ENCODE measurements at places on chromosomes 5 and 9.

DNA sequence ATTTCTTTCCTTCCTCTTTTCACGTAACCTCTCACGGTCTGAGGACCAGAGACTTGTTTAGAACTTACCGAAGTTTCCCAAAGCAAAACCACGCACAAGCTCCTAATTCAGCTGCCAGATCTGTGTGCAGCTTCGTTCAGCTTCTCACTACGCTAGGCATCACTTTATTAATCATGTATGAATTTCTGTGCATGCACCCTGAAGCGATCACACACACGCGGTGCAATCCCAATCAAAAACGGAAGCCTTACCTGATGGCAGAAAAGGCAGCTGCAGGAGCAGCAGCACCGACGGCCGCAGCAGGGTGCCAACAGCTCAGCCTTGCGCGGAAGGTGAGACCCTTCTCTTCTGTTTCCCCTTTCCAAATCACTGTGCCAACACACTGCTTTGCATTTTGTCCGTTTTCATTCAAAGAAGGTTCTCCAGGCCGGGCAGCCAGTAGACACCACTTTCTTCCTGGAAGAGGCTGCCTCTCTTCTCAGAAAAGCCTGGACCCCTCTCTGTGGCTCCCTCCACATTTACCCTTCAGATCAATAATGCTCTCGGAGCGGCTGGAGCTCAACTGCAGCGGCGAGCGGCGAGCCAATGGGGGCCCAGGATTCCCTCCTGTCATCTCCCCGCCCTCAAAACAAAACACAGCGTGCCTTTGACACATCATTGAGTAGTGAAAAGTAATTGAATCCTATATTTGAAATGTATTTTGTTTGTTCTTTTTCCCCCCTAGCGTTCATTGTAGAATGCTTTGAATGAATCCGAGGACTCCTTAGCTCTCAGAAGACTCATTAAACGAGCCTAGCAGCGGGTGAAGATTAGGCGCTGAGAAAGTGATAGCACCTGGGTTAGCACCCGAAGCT, at the start of gene CDH12:
TSS of gene CDH12 (minus strand) at position 538 of the 854 bp plus-strand sequence.
- no peak for DNase-seq

- no peak for DNase-seq
These were observed 14.3 kb upstream of the KLF9 start for GRCh38 chr9:70428781-70429180.

DNA sequence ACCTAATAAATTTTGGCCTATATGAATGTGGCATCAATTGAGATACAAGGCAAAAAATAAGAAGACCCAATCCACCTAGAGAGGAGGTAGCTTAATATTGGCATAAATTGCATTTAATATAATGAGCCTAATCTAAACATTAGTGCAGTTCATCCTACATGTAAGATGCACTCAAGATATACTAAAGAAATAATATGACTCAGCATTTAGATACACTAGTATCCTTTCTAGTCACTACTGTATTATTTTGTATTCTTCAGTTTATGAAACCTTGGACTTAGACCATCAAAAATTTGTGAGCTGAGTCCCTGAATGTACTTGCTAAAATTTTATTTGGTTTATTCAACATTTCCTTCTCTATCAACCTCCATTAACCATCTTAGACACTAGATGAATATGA, 104.7 kb downstream of the RAB3C start:
- DNase-seq = no peak

GRCh38 chr5:65157906-65158603, 323.7 kb downstream of the ADAMTS6 start:
- peak; percentile 44 for DNase-seq

GRCh38 chr5:88236866-88237642, 31.6 kb downstream of the TMEM161B start:
- DNase-seq = no peak

DNA sequence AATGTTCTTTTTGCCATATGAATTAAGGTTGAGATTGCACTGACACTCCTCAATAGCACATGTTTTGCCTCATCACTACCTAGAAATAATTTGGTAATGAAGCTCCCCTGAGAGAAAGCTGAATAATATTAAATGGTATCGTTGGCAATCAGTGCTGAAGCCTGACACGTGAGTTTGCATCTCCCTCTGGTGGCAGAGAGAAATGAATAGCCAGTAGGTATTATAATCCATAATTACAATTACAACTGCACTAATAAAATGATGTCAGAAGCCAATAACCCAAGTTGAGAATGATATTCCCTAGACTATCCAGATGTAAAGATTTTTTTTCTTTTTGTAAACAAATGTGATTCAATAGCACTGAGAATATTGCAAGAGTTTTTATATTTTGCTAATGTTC, 700.3 kb downstream of the PTPRD start:
- DNase-seq = no peak

GRCh38 chr9:70073193-70073592, 29.5 kb downstream of the MAMDC2 start:
- DNase-seq = no peak

Measured in epithelial cell of prostate (primary cell).